ENCODE measurements at places on chromosomes 6 and 20.
A peak's percentile ranks its signal among the peaks of the same experiment; 100 is the strongest.

DNA sequence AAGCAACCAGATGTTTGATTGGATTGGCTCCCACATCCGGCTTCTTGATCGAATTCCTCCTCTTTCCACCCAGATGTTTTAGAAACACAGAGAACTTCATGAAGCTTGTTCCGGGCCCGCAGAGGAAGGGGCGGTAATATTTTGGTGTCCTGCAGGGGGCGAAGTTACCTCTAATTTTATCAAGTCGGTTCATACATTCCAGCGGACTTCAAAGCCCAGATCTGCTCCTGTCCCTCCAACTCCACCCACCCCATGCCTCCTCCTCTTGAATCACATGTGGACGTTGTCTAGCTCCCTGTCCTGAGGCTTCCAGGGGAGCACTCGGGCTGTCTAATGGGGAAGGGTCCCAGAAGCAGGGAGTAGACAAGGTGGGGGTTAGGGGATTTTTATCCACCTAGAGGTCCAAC is 2.9 kb upstream of the BMP6 start:
- DNase-seq = peak; percentile 63

DNA sequence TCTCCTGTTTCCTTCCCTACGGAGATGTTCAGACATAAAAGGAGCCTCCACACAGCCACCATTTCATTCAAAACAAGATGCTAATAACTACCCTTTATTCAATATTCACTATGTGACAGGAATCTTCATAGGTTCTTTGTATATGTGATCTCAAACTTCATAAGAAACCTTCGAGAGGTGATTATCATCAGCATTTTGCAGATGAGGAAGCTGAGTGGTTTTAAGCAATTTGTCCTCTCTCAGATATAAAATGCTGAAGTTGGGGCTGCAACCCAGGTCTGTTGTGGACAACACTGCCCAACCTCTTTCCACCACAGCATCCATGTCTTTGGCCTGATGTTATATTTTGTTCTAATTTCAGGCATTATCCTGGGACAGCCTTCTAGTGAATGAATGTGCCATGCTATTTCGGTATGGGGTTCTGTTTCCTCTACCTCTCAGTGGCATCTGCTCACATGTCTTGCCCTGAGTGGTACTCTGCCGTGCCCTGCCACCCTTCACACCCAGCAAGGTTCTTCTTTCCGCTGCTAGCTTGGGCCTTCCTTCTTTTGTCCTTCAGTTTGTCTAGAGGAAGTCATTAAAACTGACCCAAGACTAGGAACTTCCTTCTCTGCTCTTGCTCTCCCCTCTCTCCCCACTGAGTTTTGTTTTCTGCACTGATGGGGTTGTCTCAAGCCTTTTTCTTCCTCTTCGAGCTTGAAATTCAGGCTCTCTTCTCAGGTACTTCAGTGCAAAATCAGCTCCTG is 300.9 kb upstream of the PRDM1 start:
- DNase-seq = no peak

DNA sequence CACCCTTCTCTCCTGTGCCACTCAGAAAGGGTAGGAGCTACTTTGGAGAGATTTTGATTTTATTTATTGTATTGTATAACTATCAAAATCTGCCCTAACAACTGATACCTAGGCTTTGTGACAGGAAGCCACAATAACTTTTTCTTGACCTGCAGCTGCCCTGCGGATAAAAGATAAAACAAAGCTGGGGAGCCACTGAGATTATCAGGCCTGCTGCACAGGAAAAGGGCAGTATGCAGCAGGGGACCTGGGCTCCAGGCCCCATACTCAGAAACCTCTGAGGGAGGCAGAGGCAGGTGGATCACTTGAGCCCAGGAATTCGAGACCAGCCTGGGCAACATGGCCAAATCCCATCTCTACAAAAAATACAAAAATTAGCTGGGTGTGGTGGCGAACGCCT is 980 bp upstream of the SNX21 start:
- no peak for DNase-seq

DNA sequence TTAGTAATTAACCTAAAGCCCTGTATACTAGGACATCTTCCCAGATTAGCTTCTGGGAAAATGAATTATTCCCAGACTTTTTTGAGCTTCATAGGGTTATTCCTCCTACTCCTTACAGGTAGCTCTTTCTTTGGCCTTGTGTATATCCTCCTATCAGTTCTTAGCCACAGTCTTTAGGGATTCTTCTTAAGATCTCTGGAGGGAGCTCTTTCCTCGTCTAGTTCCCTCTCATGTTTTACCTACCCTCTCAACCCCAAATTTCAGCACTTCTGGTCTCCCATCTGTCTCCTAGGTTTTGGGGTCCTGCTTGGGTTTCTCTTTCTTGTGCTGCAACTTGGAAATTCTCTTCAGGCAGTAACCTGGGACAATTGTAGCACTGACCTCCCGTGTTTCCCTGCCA is 46.4 kb upstream of the SLC35B3 start:
- DNase-seq = no peak

- no peak for DNase-seq
Observed at GRCh38 chr20:63137851-63138415, 78.0 kb downstream of the YTHDF1 start.

GRCh38 chr6:106910999-106911949 is 63.3 kb downstream of the CD24 start:
- no peak for DNase-seq

- no peak for DNase-seq
Observed at GRCh38 chr20:34663213-34663943, 13.5 kb downstream of the PIGU start.

GRCh38 chr6:7201732-7202541 is 94.2 kb downstream of the RREB1 start:
- DNase-seq = no peak

DNA sequence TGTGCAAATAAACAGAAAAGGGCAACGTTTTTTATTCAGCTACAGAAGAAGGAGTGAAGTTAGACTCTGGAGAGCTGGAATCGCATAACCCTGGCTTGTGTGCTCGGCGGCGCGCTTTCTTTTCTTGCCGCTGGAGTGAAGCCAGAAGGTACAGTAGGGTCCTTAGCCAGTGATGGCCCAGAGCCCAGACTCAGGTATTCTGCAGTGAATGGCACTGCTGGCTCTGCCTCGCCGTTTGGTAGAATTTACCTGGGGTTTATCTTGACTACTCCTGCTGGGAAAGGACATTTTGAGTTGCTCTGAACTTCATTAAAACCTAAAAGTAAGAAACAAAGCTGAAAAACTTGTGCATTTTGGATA is 56.9 kb upstream of the TIAM2 start:
- DNase-seq = no peak

- DNase-seq = no peak
Observed at GRCh38 chr20:8454137-8454712, 322.2 kb downstream of the PLCB1 start.

DNA sequence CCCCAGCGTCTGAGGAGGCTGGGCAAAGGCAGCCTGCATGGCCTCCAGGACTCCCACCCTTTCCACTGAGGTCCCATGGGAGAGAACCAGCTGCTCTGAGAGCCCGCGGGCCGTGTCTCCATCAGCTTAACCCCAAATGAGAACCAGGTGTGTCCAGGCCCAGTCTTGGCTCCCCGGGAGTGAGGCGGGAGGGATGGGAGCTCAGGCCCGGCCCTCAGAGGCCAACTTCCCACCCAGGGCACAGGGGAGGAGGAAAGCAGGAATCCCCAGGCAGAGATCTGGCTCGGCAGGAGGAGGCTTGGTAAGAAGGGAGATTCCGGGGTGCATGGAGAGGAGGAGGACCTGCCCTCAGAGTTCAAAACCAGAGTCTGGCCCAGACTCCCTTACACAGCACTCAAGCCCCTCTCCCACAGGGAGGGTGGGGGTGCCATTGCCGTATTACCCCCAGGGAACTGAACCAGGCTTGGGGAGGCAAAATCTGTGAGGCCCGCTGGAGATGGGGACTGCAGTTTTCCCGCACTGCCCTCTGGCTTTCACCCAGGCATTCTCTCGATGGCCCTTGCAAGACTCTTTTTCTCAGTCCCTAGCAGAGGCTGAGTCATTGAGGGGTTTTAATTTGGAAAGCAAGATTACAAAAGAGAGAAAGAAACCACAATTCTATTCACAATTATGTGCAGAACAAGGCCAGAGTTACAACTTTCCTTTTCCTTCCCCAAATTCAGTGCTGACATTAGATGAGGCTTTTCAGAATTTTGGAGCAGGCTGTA is 17.1 kb downstream of the FOXF2 start:
- DNase-seq = no peak

GRCh38 chr20:34066476-34067090 is 45.5 kb downstream of the EIF2S2 start:
- no peak for DNase-seq

GRCh38 chr6:148082044-148082443 is 260.6 kb upstream of the SASH1 start:
- no peak for DNase-seq

DNA sequence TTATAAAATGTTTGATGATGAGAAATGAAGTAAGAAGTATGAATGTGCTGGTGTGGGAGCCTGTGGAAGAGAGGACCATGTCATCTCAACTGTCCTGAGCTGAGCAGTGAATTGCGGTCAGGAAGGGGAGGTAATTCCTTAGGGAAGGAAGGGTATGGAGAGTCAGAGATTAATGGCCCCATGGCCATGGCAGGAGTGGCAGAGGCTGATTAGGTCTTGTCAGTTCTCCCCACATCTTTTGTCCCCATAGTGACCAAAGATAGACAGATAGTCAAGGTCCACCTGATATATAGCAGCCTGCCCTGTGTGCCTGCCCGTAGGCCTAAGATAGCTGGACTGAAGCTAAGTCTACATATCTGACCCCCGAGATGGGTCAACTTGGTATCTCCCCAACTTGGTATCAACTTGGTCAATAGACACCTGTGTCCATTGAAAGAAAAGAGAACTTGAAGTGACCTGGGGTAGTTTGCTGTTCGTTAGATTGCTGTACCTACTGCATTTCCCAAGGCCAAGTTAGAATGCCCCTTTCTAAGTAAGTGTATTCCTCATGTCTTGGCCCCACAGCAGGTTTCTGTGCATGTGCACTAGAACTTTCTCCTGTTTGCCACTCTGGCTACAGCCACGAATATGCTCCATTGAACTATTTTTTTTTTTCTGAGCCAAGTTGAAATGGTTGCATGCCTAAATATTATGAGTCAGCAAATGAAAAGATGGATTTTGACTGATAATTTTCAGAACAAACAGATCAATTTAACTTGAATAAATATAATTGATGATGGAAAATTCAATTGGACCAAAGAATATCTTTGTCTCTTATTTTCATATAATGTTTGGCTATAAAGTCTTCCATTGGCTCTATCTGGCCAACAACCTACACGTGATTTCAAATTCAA is 143.4 kb downstream of the ISM1 start:
- no peak for DNase-seq

DNA sequence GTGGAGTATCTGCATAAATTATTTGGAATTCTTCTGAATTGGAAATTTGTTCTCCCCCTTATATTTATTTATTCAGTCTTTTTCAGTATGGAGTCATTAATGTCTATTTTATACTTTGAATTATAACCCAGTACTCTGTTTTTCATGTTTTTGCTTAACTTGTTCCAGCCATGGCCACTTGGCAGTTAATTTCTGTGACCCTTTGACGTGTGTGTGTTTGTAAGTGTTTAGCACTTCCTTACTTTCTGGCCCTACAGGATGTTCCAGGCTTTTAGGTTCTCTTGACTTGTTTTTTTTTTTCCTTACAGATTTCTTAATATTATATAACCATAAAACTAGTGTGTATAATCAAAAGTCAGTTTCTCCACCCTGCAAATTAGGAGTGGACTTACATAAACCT is 24.1 kb downstream of the ENPP1 start:
- DNase-seq = no peak

- DNase-seq = no peak
Observed at GRCh38 chr6:159691133-159691962, 1.7 kb downstream of the SOD2 start.

GRCh38 chr6:9126878-9127560 is 691.7 kb upstream of the SLC35B3 start:
- DNase-seq = no peak

- DNase-seq = no peak
Observed at GRCh38 chr6:37302086-37302686, 44.2 kb upstream of the TMEM217 start.

DNA sequence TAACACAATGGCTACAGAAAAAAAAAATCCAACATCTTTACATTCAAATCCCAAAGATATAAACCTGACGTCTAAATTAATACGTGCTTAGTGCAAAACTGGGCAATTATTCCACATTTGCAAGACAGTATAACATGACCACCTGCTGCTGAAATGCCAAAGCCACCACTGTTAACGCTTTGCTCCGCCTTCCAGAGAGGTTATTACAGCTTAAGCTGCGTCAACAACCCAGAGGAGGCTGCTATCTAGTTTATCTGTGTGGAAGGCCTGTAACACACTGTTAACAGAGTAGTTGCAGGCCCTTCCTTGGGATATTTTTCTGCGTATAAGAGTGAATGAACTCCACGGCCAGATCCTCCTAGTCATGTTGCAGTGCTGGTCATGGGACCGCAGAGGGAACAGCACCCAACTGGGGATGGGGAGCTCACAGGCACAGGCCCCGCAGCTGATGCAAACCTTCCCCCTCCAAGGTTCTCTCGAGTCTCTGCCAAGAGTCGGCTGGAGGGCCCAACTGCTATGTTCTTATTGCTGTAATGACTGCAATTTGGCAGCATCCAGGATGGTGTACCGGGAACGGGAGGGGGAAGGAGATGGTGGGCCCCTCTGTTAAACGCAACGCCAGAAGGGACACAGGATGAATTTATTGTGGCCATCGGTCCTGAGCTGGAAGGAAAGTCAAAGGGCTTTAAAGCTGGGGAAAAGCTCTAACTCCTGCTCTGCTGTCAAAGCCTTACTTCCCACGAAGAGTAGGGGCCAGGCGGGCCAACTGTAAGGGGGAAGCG is 993 bp upstream of the NCOA7 start:
- DNase-seq = peak; percentile 43

- DNase-seq = no peak
Observed at GRCh38 chr6:48933136-48933535, 529.9 kb downstream of the MMUT start.

DNA sequence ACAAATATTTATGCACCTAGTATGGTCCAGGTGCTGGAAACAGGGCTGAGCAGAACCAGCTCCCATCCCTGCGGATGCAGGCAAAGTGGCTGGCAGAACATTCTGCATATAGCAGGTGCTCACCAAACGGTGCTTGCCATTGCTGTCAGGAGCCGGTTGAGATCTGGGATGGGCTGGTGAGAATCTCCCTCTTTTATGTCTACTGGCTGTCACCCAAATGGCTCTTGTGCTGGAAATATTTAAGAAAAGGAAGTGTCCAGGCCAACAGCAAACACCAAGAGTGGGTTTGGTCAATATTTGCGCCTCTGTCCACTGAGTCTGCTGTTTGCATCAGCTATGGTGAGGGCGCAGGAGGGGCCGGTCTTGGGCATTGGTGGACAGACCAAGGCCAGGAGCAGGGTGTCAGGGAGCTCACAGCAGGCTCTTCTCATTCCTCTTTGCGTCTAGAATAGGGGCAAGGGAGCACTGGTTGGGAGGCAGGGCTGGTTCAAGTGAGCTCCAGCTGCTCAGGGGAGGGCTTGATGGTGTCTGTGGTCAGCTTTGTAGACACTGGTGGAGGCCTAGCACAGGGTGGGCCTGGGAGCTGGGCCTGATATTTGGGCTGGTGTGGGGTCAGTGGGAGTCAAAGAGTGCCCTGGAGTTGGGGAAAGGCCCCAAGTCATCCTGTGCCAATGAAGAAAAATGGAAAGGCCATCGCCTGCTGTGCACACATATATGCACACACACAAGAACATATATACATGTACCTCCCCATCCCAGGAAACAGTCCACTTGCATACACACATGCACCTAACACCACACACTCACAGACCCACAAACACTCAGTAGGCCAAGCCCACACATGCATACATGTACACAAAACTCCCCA is 1.4 kb upstream of the BPIFB2 start:
- DNase-seq = no peak

Measured in activated naive CD4-positive, alpha-beta T cell treated with anti-CD3 and anti-CD28 coated beads, Interleukin-2, amount 50 U/mL, for 16 hours (primary cell).